ENCODE measurements at places on chromosomes 2 and 18.

- peak; percentile 98 for DNase-seq
Observed at GRCh38 chr2:27050996-27051901, at the start of gene AGBL5. Gene AGBL5, plus strand, starts transcription at chr2:27051668. Its CDS starts 1,291 bp downstream, at chr2:27052959.

GRCh38 chr18:48663931-48664847 lies 125.4 kb downstream of the CTIF start:
- peak; percentile 68 for DNase-seq

DNA sequence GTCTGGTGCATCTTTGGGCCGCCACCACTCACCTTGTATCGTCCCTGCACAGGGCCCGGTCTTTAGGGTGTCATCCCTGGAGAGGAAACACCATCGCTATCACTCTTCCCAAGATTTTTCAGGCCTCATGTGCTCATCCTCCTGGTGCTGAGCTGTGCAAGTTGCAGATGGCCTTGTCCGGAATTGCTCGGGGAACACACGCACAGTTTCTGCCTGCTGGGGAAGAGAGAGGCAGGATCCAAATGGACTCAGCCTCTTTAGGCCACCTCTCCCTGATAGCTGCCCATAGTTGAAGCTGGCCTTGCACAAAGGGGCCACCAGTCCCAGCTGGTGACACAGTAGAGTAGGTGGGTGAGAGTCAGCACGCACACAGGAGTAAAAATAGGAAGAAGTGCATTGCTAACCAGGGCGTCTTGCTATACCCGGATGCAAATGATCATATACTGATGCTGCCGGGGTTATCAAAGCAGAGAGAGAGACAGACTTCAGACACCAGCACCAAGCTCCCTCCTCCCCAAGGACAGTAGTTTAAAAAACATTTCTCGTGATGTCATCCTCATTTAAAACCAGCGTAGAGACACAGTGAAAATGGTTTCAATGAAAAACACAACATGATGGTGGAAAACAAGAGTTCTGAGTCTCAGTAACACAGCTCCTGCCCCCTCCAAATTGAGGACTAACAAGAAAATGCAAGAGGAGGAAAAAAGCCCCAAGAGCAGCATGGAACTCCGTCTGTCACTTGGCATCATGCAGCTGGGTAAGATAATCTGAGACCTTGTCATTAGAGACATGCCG lies 147.5 kb upstream of the NCK2 start:
- no peak for DNase-seq

- no peak for DNase-seq
Observed at GRCh38 chr2:62158444-62159121, 37.3 kb upstream of the B3GNT2 start.

- no peak for DNase-seq
Observed at GRCh38 chr2:200337621-200338020, 31.1 kb downstream of the SPATS2L start.
